Smooth muscle cell of the coronary artery (primary cell): ENCODE measurements at places on chromosomes 5 and 9. TPM values are rescaled to one million over a fixed set of nuclear protein-coding genes. Genes with fewer than 3 reads are reported as not detected.

SGCD gene
- 7.0 and 24.2 TPM in 2 replicates for total RNA-seq

DNAH5 gene
- 0.12 and 0.15 TPM in 2 replicates for total RNA-seq

IL4 gene
- total RNA-seq, result not detected in 2 replicates

PSD2 gene
- under 0.01 TPM in 2 replicates for total RNA-seq

LCNL1 gene
- 0.15 and 6.1 TPM in 2 replicates for total RNA-seq

UBE2QL1 gene
- total RNA-seq, result 0.08 and 0.12 TPM in 2 replicates

NDOR1 gene
- total RNA-seq, result 1.6 and 3.2 TPM in 2 replicates

ARID3C gene
- 0.08 TPM in 1 of 2 replicates, not detected in the other for total RNA-seq

CHSY3 gene
- 4.0 and 8.8 TPM in 2 replicates for total RNA-seq

BRINP1 gene
- total RNA-seq, result 0.30 and 27.4 TPM in 2 replicates

SOWAHA gene
- total RNA-seq, result not detected in 2 replicates

ARHGEF39 gene
- total RNA-seq, result 0.53 TPM in 1 of 2 replicates, not detected in the other

DDX4 gene
- total RNA-seq, result not detected in 2 replicates

FRMD3 gene
- total RNA-seq, result 0.94 and 5.3 TPM in 2 replicates

HOMER1 gene
- total RNA-seq, result 6.3 and 11.3 TPM in 2 replicates

ACTBL2 gene
- total RNA-seq, result 0.23 TPM in 1 of 2 replicates, not detected in the other

NR4A3 gene
- 0.23 and 0.35 TPM in 2 replicates for total RNA-seq

STPG3 gene
- not detected in 2 replicates for total RNA-seq

TNFSF8 gene
- total RNA-seq, result not detected in 2 replicates

TTC39B gene
- 6.1 and 8.0 TPM in 2 replicates for total RNA-seq

CAVIN4 gene
- total RNA-seq, result 1.1 and 1.4 TPM in 2 replicates

ANGPTL2 gene
- total RNA-seq, result 3.8 and 73.2 TPM in 2 replicates

EFNA5 gene
- total RNA-seq, result 2.6 and 4.4 TPM in 2 replicates

RASGRF2 gene
- 0.59 and 8.9 TPM in 2 replicates for total RNA-seq

C5orf58 gene
- not detected in 2 replicates for total RNA-seq

HBEGF gene
- total RNA-seq, result 1.3 and 12.0 TPM in 2 replicates

PLPPR1 gene
- total RNA-seq, result not detected in 2 replicates

TMOD1 gene
- 0.12 and 0.30 TPM in 2 replicates for total RNA-seq

OBP2B gene
- not detected in 2 replicates for total RNA-seq

MSX2 gene
- total RNA-seq, result 0.08 and 4.6 TPM in 2 replicates

MORN5 gene
- 0.15 TPM in 1 of 2 replicates, not detected in the other for total RNA-seq

KIF4B gene
- total RNA-seq, result not detected in 2 replicates

DRD1 gene
- under 0.01 and 0.70 TPM in 2 replicates for total RNA-seq

MRPL36 gene
- total RNA-seq, result 46.8 and 79.4 TPM in 2 replicates

MTRR gene
- total RNA-seq, result 16.8 and 17.1 TPM in 2 replicates

IL9 gene
- not detected in 2 replicates for total RNA-seq

TIFAB gene
- not detected in 2 replicates for total RNA-seq

IFNA13 gene
- total RNA-seq, result not detected in 2 replicates

TLX3 gene
- not detected in 2 replicates for total RNA-seq

TRPM3 gene
- total RNA-seq, result 0.90 and 11.9 TPM in 2 replicates
